ENCODE measurements at places on chromosomes 3 and 15. TPM values are rescaled to one million over a fixed set of nuclear protein-coding genes. Genes with fewer than 3 reads are reported as not detected.

The CPNE9 gene
- total RNA-seq = not detected

The PAQR5 gene
- total RNA-seq = 6.5 TPM

The DAZL gene
- not detected for total RNA-seq

The HYAL2 gene
- total RNA-seq = 48.8 TPM

The GPR87 gene
- not detected for total RNA-seq

The ADGRG7 gene
- not detected for total RNA-seq

All from sciatic nerve (tissue), 2 donors.